ENCODE measurements at places on chromosomes 4 and X.

DNA sequence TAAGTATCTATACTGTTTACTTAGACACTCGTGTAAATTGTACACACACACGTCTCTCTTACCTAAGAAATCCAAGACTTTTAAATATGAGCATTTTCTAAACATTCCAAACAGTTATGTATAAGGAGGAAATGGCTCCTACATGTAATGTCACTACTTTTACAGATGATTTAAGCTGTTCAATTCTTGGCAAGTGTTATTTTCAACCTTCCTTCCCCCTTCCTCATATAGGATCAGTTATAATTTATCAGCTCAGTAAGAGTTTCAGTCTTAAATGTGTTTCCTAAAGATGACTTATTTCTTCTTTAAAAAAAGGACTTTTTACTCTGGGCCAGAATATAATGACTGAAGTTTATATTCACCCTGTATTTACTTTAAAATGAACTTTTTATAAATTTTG, 601.1 kb downstream of the ANKRD50 start:
- no peak for DNase-seq

GRCh38 chr4:110902500-110902899, 279.6 kb upstream of the PITX2 start:
- DNase-seq = peak; percentile 17

DNA sequence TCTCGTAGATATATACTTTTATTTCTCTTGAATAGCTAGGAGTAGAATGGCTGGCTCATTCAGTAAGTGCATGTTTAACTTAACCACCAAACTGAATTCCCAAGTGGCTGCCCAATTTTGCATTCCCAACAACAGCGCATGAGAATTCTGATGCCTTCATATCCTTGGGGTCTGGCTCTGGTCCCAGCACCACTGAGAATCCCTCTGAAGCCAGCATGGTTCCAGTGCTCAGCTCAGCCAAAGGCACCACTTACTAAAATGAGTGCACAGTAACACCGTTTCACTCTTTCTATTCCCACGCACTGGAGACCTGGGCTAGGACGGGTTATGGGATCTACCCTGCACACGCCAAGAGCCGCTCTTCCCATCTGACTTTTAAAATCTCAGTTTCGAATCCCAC, 60.4 kb downstream of the CASP3 start:
- DNase-seq = no peak

DNA sequence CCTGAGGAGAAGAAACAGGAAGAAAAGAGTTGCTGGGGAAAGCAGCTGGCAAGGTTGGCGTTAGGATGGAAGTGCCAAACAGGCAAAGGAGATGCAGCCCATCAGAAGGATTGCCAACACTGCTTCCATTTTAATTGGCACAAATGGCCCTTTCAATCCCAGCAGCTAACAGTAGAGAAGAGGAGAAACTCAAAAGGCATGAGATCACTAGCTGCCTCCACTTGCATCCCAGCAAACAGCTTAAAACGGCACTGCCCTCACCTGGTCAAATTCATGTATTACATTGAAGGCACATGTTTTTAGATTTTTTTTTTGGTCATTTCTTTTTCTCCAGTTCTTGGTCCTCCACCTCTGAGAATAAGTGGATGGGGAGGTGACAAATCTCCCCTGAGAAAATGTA, 14.9 kb upstream of the LOC101059915 start:
- peak; percentile 64 for DNase-seq

DNA sequence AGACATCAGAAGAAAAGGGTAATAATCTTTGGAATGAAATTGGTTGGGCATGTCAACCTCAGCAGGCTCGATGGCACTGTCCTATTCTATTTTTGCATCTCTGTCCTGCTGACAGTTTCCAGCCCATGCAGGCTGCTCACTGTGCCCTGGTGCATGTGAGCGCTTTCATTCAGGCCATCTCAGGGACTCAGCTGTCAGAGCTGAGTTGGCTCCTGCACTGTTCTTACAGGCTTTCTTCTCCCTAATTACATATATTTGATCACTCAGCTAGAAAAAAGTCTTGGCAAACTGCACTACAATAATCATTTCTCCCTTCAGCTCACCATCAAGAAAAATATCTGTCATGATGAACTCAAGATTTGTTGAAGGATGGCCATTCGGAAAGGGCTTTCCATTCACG, 84.7 kb downstream of the RASL11B start:
- DNase-seq = peak; percentile 9

DNA sequence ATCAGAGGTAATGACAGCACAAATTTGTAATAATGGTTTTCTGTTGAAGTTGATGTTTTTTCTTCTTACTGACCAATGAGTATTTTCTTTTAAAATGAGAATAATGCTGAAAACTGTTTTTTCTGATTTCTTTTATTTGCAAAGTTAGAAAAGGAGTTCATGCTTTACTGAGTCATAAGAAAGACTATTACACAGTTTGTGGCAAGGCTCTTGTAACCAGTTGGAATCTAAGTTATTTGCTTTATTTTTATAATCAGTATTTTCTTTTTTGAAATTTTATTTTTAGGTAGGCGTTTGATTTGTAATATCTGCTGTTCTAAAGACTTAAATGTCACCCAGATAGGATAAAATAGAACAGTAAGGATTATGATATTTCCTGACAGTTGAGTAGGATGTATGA, 25.5 kb downstream of the ANAPC4 start:
- DNase-seq = no peak

DNA sequence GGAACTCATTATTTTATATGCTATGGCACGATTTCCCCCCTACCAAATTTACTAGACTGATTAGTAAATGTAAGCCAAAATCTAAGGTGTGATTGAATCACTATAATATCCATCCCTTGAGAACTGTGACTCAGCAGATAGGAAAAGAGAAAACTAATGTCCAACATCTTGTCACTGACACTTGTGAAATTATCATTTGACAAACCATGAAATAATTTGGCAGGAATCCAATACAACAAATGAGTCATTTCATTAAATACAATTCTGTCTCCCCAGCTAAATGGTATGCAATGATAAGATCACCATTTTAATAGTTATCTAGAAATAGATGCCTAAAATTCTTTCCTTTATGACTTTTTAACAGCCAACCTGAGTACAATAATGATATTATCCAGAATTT, 462.3 kb downstream of the DMD start:
- DNase-seq = no peak

GRCh38 chr4:7831330-7831729, 108.3 kb downstream of the AFAP1 start:
- no peak for DNase-seq

GRCh38 chr4:23770011-23770410, 119.8 kb downstream of the PPARGC1A start:
- peak; percentile 71 for DNase-seq

All from trophoblast cell (in vitro differentiated cells and primary cell).